ENCODE measurements at places on chromosomes 7 and 10.

- peak; percentile 69 for DNase-seq
Observed at GRCh38 chr10:34908481-34908880, 93.4 kb upstream of the PARD3 start.

DNA sequence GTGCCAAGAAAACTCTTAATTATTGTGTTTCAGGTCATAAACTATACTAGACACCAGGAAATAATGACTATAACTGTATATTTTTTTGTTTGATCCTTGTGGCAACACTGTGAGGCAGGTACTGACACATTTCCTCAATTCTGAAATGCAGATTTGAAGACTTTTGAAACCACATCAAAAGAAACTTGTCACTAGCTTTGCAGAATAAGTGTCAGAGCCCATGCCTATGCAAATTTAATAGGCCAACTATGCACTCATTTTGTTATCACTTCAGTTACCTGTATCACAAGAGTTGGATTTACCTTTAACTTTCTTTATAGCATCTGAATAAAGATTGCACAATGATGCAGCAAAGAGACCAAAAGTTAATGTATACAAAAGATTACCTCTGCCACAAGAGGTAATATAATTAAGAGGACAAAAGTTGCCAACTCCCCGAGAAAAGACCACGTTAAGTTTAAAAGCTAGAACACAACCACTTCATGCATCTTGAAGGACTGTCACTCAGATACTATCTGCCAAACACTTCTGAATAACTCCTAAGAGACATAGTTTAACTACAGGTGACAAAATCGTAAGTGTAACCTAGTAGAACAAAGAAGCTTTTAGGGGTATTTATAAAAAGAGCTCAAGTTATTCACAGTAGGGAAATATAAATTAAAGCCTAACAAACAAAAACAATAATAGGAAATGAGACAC lies 80.5 kb downstream of the ELAPOR2 start:
- DNase-seq: no peak

GRCh38 chr10:71531485-71532446 lies 135.0 kb downstream of the CDH23 start:
- DNase-seq: no peak

- no peak for DNase-seq
Observed at GRCh38 chr10:29499993-29500537, 134.7 kb downstream of the SVIL start.

DNA sequence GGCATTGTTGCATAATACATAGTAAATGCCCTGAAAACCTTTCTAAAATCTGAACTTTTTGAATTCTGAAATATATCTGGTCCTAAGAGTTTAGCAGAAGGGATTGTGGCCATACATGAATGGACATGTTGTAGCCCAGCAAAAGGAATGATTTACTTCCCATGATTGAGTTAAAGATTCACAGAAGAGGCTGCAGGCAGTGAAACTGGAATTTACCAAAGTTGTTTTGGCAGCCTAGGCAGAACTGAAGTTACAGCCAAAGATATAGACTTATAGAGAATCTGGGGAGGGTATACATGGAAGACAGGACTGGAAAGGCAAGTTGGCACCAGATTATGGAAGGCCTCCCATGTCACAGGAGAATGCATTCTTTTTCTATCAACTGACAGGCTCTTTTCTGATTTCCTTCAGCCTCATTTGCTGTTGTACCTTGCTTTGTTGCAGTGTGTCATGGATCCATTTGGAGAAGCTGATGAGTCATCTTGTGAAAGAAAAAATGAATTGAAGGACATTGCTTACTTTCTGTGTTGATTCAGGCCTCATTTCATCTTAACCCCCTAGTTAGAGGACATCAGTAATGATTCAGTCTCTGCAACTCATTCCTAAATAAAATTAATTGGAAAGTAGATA lies 356.2 kb upstream of the LRGUK start:
- DNase-seq: peak; percentile 80

DNA sequence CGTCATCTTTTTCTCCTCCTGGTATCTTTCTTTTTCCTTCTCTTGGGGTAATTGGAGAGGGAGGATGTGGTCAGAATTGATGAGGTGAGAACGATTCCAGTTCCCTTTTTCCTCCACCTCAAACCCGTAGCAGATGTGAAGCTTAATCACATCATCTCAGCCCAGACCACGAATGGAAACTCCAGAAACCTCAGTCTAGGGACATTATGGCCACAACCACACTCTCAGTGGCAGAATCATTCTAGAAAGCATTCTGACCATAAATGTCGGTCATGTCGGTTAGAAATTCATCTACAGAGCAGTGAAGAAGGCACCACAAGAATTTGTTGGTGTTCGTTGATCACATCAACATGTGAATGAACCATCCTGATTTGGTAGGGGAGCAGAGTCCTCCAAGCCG lies 78.7 kb downstream of the GATA3 start:
- no peak for DNase-seq

- no peak for DNase-seq
Observed at GRCh38 chr10:126475074-126475691, 86.9 kb upstream of the ADAM12 start.

DNA sequence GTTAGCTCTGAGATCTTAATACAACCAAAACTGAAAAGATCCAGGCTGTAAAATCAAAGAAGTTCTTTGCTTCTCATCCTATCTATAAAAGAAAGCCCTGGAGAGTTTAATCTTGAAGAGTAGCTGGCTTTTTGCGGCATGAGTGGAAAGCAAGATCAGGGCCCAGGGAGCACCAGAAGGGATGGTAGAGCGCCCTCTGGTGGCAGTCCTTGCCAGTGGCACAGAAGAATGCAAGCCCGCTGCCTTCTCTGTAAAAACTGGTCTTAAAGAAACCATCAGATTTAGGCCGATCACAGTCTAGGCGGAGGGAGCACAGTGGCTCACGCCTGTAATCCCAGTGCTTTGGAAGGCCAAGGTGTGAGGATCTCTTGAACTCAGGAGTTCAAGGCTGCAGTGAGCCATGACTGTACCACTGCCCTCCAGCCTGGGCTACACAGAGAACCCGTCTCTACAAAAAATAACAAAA lies 35.6 kb downstream of the CPN1 start:
- peak; percentile 81 for DNase-seq

GRCh38 chr10:63666836-63667383 lies 145.7 kb downstream of the REEP3 start:
- peak; percentile 94 for DNase-seq

DNA sequence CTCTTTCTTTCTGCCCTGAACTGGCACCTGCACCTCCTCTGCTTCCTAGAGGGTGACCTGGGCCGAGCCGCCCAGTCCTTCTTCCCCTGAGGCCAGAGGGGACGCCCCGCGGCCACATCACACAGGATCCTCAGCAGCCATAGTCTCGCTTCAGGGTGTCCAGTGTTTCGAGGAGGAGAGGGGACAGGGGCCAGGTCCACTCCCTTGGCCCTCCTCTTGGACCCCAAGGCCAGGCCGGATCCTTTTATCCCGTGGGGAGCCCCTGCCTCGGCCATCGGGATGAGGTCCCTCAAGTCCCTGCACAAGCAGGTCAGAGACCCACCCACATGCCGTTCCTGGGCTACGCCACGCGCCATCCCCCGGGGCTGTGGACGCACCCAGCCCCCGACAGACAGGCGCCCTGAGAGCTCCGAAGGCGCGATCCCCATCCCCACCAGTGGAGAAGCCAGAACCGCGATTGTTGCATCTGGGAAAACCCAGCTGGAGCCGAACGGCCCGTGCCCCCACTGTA lies 3.6 kb downstream of the BHLHA15 start:
- no peak for DNase-seq

DNA sequence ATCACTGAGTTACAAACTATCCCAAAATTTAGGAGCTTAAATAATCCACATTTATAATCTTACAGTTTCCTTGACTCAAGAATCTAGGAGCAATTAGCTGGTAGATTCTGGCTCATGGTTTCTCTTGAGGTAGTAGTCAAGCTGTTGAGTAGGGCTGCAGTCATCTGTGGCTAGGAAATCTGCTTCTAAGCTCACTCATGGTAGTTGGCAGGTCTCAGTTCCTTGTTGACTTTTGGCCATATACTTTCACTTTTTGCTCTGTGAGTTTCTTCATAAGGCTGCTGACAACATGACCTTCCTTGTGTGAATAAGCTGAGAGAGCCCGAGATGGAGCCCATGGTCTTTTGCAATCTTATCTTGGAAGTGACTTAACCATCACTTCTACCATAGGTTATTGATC lies 10.8 kb upstream of the ETV1 start:
- DNase-seq: no peak

- no peak for DNase-seq
Observed at GRCh38 chr7:3187444-3188040, 113.5 kb upstream of the SDK1 start.

DNA sequence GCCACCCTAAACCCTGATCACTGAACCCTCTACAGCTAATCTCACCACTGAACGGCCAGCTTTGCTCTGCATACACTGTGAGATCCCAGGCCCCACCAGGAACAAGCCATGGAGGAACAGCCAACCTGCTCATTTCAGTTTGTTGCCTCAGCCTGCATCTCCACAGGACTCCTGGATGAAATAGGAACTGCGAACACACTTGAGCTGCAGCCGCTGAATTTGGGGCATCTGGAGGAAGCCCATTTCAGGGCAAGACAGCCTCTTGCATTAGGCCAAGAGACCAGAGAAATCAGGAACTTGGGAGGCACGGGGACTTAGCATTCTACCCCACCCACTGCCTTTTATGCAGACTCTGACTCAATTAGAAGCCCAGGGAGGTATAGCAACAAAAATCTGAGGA lies 14.5 kb upstream of the EGR2 start:
- no peak for DNase-seq

GRCh38 chr10:11876805-11877590 lies 53.8 kb downstream of the PROSER2 start:
- DNase-seq: no peak

- no peak for DNase-seq
Observed at GRCh38 chr10:103021150-103021899, 103.2 kb downstream of the CNNM2 start.

DNA sequence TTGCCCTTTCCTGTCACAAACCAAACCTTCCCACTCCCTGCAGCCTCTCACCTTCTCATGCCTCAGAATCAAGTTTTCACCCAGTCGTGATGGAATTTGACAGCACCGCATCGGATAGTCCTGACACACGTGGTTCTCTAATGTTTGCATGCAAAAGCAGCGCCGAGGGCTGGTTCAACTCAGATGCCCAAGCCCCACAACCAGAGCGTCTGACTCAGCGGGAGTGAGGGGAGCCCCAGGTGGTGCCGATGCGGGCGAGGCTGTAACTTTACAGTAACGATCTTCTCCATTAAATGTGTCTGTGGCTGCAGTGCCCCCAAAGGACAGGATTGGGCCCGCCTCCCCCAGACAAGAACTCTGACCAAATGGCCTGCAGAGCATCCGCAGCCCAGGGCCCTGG lies 284.5 kb downstream of the CELF2 start:
- no peak for DNase-seq

DNA sequence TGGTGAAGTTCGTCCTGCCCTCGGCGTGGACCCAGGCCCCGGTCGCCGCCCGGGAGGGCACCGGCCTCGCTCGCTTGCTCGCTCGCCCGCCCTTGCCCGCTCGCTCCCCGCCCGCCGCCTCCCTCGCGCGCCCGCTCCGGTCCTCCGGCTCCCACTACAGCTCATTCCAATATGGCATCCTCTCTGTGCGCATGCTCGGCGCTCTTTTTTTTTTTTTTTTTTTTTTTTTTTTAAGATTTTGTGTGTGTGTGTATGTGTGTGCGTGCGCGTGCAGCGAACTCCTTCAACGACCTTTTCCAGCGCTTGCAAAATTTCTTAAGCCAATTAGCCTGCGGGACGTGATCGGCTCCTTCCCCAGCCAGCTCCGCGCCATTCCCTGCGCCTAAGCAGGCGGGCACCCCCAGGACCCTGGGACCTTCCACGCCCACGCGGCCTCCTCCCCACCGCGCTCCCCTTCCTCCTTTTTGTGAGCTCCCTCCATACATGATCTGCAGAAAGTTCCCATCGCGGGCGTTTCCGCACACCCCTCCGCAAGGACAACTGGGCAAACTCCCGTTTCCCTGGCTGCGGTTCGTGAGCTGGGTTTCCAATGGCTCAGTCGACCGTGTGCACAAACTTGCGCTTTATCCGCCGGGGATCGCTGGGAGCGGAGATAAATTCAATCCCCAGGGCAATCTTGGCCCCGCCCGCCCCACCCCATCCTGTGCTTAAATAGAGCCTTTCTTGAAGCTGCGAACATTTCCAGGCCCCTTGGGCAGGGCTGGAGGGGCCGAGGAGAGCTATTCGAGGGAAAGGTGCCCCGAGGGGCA lies at the start of gene SFMBT2:
TSS of gene SFMBT2 (minus strand) at position 173 of the 809 bp plus-strand sequence. CDS start 29,136 bp downstream, outside the sequence.
- peak; percentile 49 for DNase-seq

Measured in IMR-90 (cell line).